ENCODE measurements at places on chromosomes 1 and 21.

- no peak for DNase-seq
Measured at GRCh38 chr1:70353601-70354331, 756 bp downstream of the ANKRD13C start.

DNA sequence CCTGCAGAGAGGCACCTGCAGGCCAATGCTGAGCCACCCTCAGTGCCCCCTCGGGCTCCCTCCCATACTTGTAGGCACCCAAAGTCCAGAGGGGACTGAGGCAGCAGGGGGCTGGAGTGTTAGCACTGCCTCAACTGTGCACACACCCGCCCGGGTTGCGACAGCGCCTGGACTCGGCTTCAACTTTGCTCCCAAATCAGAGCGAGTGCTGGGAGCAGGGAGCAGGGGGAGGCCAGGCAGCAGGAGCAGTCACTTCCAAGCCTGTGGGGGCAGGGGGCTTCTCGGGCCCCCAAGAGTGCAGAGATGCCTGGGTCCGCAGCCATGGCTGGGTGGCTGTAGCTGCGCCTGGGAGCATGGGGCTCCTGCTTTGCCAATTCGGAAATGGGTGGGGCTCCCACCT, 79.5 kb downstream of the DISP1 start:
- DNase-seq: no peak

GRCh38 chr21:37763298-37763697, 153.0 kb downstream of the KCNJ6 start:
- no peak for DNase-seq

DNA sequence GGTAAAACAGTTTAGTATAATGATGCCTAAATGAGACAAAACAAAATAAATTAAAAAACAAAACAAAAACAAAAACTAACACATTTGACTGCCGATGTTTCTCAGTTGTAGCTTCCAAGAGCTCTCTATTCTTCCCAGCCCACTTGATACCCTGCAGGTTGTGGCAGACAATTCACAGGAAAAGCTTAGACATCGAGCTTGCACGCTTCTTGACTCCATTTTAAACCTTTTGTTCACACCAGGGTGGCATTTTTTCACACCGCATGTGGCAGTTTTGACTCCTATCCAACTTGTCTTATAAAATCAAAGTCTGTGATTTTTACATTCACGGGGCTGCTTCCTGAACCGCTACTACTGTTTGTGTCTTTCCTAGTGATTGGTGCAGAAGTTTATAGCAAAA, 575.9 kb downstream of the USP25 start:
- DNase-seq: no peak

DNA sequence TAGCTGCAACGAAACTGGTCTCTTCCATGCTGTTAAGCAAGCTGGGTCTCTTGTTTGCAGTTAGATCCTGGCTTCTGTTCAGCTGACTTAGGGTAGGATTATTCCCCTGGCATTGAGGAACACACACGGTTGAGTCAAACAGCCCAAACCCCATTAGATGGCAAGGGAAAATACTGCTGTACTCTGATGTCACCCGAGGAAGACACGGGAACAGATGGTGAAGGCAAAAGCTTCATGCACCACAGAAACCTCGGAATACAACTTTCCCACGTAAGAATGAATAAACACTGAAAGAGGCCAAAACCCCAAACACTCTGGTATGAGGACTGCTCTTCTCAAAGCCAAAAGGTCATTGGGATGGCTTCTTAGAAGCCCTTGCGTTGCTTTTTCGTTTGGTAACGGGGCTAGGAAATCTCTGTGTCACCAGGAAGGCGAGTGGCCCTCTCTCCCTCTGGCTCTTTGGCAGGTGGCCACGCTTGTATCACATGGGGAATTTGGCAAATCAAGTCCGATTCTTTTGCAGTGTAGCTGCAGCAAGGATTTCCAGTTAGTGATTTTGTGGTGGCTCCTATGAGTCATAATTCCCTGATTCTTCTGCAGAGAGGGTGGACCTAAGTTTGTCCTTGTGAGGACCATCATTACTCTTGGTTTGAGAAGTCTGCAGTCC, 16.7 kb upstream of the LYST start:
- DNase-seq: no peak

DNA sequence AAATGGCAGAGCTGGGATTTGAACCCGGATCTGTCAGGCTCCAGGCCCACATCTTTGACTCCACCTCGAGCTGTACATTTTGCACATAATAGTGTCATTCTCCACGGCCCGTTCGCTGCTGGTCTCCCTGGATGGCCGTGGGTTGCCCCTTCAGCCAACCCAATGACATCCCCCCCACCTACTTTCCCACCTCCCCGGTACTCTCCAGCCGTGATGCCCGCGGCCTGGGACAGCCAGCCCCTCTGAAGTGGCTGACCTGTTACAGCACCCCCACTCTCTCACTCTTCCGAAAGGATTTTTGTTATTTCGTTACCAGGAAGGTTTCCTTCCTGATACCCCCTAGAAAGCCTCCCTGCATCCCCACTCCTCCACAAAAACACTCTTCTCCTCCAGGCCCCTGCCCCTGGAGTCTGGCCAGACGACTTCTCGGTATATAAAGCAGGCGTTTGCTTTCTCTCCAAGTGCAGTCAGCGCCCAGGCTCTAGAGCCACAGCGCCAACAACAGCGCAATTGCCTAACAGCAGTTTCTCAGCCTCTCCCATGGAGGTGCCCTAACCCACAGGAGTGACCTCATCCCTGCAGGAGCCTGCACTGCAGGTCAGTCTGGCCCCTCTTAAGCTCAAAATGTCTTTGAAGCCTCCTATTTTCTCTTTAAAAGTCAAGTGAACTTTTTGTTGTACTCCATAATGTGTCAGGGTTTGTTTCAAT, 14.5 kb upstream of the GJB5 start:
- DNase-seq: no peak

- no peak for DNase-seq
Measured at GRCh38 chr21:45035477-45035848, 38.9 kb upstream of the ADARB1 start.

GRCh38 chr1:204077979-204078696, 5.2 kb downstream of the SOX13 start:
- no peak for DNase-seq

GRCh38 chr1:118143831-118144230, 41.2 kb downstream of the SPAG17 start:
- no peak for DNase-seq

- no peak for DNase-seq
Measured at GRCh38 chr1:220370041-220370700, 97.9 kb upstream of the RAB3GAP2 start.

DNA sequence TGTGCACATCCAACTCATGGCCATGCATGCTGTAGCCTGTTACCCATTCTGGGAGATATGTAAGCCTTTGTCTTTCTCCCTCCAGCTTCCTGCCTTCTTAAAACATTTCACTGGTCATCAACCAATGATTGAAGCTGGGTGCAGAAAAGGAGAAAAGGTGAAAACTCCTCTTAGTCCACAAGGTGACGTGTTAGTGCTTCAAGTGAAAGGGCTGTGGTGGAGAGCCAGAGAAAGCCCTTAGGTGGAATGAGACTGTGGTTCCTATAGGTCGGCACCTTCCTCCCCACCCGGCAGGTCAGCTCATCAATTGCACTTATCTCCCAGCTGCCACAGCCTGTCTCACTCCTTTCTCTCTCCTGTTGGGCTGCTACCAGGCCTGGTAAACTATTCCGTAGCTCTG, 30.4 kb downstream of the ERG start:
- no peak for DNase-seq

DNA sequence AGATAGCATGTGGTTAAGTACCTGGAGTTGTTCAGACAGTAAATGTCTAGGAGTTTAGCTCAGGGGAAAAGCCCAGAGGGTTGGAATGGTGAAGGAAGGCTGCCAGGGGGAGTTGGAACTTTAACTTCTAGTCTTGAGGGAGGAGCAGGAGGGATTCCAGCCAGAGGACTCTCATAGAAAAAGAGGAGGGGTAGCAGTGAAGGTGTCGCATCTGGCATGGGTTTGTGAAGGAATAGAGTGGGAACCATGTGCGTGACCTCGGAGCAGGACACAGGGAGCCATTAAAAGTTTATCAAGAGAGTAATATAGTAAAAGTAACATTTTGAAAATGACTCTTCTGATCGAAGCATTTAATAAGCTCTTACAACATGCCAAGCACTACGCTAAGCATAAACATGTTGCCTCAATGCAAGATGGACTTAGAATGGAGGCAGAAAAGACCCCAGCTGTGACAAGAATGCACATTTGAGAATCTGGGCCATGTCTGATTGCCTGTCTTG, 632.4 kb upstream of the CAMK1G start:
- DNase-seq: no peak

GRCh38 chr1:202565890-202566602, 144.2 kb downstream of the SYT2 start:
- no peak for DNase-seq

DNA sequence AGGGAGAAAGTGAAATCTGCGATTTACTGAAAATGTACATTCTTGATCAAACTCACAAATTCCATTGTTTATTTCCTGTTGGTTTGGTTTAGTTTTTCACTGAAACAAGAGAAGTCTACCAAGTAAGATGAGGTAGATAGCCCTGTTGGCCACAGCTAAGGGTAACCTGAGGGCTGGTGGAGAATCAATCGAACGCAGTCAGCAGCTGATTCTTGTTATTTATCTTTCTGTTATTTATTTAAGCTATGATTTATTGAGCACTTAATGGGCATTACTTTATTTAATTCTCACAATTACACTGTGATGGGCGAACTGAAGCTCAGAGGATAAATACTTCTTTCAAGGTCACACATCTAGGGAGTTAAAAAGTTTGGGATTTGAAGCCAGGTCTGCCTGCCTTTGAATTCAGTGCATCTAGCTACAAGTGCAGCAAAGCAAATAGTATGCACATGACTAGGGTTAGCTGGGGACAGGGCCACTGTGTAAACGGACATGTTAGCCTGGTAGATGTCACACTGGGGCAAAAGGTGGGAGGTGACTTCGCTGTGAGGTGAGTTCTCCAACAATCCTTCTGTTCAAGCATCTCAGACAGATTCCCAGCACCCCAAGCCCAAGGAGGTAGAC, 106.5 kb upstream of the GADD45A start:
- DNase-seq: no peak

- DNase-seq: no peak
Measured at GRCh38 chr1:232773752-232774151, 31.5 kb upstream of the MAP10 start.

DNA sequence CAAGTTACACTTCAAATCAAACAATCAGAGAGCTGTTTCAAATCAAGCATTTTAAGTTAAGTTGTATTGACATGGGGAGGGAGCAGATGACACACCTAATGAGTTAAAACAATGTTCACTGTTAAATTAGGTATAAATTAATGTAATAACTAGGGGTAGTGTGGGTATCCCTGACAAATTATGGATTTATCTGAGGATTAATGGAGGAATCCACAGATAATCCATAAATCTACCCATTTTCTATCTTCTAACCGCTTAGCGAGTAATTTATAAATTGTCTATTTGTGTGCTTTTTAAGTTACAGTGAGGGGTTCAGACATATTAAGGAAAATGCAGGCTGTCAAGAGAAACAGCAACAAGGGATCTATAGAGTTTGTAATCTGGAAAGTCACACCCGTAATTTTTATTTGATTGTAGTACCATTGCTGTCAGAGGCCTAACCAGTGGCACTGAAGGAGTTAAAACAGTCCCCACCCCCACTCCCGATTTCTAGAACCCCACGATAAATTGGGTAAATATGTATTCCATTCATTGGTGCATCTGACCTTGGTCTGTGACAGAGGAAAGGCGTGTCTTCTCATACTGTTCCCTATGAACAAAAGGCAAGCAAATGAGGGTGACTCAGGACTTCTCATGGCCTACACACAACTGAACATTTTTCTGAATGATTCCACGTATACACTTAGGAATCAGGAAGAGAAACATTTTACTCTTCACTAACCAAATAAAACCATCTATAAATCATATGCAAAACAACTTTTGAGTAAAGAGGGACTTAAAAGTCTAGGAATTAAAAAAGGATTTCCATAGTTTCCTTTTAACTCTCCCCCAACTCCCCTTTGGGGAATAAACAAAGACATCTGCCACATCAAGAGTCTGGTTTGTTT, 7.4 kb downstream of the IRF2BP2 start:
- no peak for DNase-seq

GRCh38 chr1:15501208-15502032, 22.6 kb downstream of the CASP9 start:
- DNase-seq: no peak

DNA sequence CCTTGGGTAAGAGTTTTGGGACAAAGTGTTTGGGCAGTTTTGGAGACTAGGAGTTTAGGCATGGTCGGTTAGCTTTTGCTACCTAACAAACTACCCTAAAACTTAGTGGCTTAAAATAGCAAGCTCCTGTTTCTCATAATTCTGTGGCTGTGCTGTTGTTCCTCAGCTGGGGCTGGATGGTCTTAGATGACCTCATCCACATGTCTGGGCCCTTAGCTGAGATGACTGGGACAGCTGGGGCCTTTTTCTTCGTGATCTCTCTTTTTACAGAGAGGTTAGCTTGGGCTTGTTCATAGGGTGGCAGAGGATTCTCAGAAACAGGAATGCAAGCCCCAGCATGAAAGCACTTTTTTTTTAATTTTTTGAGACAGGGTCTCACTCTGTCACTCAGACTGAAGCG, 6.6 kb downstream of the ATP1A4 start:
- DNase-seq: no peak

- no peak for DNase-seq
Measured at GRCh38 chr1:178537382-178538090, 24.6 kb downstream of the TEX35 start.

GRCh38 chr1:92769856-92770255, 15.1 kb downstream of the EVI5 start:
- no peak for DNase-seq

- no peak for DNase-seq
Measured at GRCh38 chr1:232942413-232943294, 7.8 kb upstream of the NTPCR start.

GRCh38 chr1:31556481-31557006, 19.8 kb upstream of the TINAGL1 start:
- DNase-seq: no peak

- DNase-seq: peak; percentile 91
Measured at GRCh38 chr1:167714439-167715156, 7.2 kb upstream of the MPZL1 start.

GRCh38 chr1:7811476-7811875, 27.4 kb downstream of the PER3 start:
- DNase-seq: no peak

GRCh38 chr1:167221738-167222610, 1.3 kb downstream of the POU2F1 start:
- DNase-seq: peak; percentile 31

DNA sequence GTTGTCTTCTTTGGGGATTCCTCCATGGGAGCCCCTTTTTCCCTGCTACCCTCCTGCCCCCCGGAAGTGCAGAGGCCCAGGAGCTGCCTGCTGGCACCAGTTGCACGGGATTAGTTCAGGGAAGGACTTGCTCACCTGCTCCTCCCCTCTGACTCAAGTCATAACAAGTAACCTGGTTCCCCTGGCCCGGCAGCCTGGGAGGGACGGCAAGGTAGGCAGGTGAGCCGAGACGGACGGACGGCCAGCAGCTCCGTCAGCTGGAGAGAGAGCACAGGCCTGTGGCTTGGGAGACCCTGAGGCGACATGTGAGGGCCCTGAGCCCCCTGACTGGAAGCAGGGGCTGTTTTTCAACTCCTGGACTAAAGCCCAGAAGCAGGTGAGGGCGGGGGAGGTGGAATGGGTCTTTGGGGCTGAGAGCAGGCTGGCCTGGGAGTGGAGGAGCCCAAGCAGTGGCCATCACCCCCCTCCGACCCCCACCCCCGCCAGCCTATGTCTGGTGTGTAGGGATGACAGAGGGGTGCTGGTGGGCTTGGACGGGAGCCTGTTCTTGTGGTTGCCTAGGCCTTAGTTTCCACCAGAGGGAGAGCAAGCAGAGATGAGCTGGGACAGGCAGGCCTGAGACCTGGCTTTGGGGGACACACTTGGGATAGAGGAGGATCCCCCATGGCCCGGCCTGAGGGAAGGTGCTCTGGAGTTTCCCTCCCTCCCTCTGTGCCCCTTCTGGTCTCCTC, at the start of gene INAVA:
INAVA (plus strand) TSS at position 189 of the 731 bp plus-strand sequence. CDS start 3,501 bp downstream, outside the sequence.
- DNase-seq: no peak

- no peak for DNase-seq
Measured at GRCh38 chr1:93829061-93829460, 49.9 kb downstream of the DNTTIP2 start.
